ENCODE measurements at places on chromosomes 5 and 9.

DNA sequence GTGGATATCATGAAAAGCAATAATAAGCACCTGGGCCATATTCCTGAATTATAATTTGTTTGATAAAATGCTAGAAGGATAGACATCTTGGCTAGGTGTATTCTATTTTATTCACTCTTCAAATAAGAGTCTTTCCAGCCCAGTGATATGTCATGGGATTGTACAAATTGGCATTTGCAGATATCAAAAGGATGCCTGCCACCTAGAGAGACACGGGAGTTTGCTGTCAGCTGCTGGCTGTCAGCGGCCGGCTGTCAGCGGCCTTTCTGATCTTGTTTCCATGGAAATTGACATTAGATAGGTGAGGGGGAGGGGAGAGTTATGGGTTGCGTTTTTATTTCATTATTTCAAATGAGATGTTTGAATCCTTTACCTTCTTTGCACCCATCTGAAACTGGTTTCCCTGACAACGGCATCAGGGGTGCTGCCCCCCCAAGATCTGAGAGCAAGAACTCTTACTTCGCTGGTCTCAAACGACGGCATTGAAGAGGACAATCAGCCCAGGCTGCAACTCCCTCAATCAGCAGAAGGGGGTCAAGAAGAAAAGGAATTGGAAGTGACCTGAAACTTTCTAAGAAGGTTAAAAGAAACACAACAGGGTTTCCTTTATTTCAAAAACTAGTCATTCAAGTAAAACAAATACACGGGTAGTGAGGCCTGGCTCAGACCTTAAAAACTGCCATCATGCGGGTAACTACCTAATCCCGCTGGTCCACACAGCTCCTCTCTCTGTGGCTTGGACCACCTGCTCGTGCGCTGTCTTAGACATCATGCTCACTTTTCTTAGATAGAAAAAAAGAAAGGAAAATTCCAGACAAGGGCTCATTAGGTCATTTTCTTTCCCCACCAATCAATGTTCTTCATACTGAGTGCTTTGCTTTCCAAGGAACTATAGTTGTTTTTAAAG, 115.7 kb downstream of the TLE1 start:
- no peak for DNase-seq

- no peak for DNase-seq
Observed at GRCh38 chr5:9529041-9529480, 16.8 kb downstream of the SEMA5A start.

GRCh38 chr5:108083232-108083631, 298.7 kb downstream of the FBXL17 start:
- no peak for DNase-seq

GRCh38 chr9:136026266-136026942, 65.2 kb upstream of the UBAC1 start:
- DNase-seq, result no peak

GRCh38 chr9:121326130-121326838, 43.8 kb downstream of the STOM start:
- peak; percentile 39 for DNase-seq

DNA sequence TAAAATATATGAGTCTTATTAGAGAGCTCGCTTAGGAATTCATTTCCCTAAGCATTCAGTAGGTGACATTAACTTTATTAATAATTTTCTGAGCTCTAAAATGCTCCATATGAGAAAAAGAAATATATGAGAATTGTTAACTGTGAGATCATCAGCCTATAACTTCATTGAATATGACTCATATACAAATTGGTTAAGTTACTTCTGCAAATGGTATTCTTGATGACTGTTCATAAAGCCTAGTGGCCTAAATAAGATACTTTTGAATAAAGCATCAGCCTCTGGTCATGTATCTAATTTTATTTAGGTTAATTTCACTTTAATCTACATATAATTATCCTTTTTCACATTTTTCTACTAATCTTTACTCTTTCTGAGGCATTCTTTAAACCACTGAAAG, 710.2 kb upstream of the ACO1 start:
- no peak for DNase-seq

- DNase-seq, result peak; percentile 78
Observed at GRCh38 chr5:112551419-112552032, 132.4 kb upstream of the EPB41L4A start.

DNA sequence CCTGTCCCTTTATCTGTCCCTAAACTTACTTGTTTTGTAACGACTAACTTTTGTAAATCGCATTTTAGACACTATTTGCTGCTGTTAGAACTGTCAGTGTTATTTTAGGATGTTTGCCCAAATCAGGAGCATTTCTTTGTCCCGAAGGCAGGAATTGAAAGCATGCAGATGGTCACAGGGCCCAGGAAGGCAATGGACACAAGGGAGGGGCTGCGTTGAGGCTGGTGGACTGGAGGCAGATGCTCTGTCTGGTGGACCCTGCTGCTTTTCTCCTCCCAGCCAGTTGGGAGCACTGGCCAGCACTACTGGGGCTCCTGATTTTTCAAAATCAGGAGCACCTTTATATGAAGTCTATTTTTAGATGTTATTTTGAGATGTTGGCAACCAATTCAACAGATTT, 31.7 kb downstream of the DOCK2 start:
- peak; percentile 79 for DNase-seq

DNA sequence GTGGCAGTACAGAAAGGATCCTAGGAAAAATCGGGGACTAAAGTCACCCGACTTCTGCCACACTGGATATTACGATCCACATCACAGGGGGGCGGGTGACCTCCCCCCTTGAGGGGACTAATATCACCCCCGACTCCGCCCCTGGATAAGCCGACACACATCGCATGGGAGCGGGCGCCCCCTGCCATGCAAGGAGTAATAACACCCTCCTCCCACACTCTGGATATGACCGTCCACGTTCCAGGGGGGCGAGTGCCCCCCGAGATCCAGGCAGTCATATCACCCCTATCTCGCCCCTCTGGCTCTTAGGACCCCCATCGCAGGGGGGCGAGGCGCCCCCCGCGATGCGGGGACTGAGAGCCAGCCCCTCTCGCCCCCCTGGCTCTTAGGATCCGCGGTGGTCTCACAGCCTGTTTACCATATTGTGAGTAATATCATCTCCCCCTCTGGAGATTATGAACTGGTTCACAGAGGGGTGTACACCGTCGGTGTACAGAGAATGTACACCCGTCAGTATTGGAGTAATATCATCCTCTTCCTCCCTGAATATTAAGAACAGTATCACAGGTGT, 423.0 kb downstream of the DIRAS2 start:
- no peak for DNase-seq

- DNase-seq, result no peak
Observed at GRCh38 chr5:17039170-17039569, 103.1 kb upstream of the MYO10 start.

DNA sequence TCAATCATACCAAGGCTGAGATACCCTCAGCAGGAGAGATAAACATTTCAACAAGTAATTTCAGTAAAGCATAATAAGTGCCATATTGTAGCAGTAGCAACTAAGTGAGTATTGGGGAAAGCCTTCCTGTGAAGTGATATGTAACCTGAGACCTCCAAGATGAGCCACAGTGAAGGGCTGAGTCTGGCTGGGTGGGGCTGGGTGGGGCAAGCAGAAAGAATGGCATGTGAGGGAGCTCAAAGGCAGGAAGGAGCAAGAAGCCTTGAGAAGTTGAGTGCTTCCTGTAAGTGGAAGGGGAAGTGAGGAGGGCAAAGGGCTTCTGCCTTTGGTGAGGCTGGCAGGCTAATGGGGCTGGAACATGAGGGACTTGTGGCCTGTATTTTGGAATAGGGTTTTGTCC, 19.7 kb upstream of the ASTN2 start:
- DNase-seq, result no peak

DNA sequence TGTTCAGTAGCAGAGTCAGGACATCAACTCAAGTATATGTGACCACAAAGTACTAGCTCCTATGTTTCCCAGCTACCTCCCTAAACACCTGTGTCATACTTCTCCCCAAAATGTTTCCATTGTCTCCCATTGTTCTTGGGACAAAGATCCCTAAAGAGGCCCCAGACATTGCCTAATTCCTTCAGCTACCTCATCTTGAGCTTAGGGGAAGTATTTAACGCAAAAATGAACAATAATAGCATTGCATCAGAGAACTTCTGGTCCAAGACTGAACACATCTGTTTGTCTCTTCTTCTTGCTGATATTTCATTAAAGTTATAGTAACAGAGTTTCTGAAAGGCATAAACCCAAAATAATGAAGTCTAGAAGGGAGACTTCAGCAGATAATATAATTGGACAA, 430.8 kb downstream of the MTRR start:
- DNase-seq, result no peak

DNA sequence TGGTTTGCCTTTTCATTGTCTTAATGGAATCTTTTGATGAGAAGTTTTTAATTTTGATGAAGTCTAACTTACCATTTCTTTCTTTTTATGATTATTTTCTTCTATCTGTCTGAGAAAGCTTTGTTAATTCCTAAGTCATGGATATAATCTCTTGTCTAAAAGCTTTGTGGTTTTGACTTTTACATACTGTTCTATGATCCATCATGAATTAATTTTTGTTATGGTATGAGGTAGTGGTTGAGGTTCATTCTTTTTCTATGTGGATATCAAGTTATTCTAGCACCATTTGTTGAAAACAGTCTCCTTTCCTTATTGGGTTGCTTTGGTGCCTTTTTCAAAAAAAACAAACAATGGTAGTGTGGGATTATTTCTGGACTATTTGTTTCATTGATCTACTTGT, 20.4 kb downstream of the FBXO10 start:
- DNase-seq, result peak; percentile 29

DNA sequence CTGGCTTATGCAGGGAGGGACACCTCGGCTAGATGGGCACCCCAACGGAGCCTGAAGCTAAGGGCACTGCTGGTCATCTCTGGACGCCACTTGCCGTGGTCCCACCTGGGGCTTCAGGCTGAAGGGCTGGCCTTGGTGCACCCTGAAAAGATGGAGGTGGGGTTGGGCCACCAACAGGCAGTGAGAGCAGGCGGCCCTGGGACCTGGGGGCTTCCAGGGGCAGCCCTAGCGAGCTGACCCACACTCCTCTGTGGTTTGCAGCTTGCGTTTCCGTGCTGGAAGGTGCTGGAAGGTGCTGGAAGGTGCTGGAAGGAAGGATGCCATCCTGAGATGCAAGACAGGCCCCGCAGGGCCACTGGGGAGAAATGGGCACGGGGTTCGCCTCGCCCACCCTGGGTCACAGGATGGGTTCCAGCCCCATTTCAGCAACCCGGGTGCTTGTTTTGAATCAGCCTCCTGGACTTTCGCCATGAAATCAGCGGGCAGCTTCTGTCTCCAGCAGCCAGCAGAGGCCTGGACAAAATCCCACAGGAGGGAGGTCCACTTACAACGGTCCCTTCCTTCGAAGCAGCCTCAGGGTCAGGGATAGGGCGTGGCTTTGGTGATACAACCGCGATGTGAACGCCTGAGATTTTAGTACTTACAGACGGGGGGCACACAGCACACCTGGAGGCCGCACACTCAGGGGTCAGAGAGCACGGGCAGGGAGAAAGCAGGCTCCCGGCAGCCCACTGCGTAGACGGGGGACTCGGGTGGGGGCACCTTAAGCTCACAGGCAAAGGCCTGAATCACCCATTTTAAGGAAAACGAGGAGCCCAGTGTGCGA, 303.1 kb upstream of the IRX4 start:
- DNase-seq, result no peak

DNA sequence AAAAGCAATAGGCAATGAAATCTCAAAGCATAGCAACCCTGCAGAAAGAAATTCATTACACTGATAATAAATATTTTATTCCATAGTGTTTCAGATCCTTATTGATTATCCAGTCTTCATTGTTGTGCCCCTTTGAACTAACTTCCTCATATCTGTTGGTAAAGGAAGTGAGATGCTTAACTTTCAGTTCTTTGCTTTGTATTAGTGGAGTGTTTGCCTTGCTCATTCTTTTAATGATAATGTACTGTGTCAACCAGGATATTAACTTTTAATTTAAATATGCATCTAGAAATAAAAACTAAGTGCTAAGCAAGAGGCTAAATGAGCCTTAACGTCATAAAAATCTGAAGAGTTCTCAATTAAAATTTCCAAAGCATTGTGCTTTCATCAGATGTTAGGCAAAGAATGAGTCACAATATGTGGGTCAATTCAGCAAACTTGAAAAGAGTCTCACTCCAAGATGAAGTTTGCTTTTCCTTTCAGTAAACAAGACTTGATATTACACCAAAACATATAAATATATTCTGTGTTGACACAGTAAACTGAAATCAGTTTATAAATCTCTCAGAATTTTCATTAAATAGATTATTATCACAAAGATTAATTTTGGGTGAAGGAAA, 105.9 kb downstream of the GIN1 start:
- no peak for DNase-seq

DNA sequence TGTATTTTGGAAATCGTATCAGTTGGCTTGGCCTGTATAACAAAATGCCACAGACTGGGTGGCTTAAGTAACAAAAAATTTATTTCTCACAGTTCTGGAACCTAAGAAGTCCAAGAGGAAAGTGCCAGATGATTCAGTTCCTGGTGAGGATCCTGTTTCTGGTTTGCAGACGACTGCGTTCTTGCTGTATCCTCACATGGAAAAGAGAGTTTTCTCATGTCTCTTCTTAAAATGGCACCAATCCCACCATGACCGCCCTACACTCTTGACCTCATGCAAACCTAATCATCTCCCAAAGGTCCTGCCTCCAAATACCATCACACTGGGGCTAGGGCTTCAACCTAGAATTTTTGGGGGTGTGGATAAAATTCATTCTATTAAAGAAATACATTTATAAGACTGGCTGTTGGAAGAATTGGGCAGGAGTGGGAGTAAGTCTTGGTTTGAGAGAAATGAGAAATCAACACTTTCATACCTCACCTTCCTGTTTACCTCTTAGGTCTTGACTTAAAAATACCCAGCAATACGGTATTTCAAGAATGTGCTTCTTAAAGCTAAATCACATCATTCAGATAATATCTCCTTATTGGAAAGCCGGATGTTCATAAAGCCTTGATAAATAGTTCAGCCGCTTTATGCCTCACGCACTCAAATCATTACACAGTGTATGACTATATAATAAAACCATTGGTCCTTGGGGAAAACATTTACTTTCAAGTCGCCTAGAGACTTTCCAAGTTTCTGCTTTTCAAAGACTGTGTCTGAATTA, 28.7 kb downstream of the PTTG1 start:
- DNase-seq, result no peak

DNA sequence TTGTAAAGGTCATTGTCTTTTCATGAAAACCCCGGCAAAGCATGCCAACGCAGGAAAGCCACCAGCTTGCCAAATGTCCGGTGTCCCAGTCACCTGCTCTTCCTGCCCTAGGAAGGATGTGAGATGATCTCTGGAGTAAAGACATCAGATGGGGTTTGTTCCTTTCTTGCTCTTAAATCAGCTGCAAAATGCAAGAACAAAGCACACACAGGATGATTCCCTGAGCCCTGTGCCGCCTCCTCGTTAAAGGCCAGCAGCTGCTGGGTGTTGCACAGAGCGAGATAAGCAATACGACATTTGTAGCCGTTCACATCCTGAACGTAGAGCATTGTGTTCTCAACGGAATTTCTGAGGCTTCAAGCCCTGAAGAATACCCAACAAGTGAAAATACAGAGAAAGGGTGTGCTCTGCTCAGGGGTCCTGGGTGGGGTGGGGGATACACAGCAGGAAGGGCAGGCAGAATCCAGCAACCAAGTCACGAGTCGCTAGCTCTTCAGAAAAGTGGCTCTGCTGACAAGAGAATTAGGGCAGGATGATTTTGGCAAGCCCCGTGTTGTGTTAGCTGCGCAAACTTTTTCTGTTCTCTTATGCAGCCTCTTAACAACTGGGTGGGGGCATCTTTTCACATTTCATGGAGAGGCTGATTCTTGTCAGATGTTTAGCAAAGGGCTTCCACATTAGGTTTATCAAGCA, 229.2 kb upstream of the MAP3K1 start:
- DNase-seq, result no peak

GRCh38 chr5:55176176-55176818, 3.3 kb upstream of the CDC20B start:
- peak; percentile 65 for DNase-seq

- DNase-seq, result no peak
Observed at GRCh38 chr5:62395210-62395950, 8.3 kb downstream of the DIMT1 start.

All from astrocyte of the hippocampus (primary cell).